ENCODE measurements at places on chromosomes 1 and 21.

DNA sequence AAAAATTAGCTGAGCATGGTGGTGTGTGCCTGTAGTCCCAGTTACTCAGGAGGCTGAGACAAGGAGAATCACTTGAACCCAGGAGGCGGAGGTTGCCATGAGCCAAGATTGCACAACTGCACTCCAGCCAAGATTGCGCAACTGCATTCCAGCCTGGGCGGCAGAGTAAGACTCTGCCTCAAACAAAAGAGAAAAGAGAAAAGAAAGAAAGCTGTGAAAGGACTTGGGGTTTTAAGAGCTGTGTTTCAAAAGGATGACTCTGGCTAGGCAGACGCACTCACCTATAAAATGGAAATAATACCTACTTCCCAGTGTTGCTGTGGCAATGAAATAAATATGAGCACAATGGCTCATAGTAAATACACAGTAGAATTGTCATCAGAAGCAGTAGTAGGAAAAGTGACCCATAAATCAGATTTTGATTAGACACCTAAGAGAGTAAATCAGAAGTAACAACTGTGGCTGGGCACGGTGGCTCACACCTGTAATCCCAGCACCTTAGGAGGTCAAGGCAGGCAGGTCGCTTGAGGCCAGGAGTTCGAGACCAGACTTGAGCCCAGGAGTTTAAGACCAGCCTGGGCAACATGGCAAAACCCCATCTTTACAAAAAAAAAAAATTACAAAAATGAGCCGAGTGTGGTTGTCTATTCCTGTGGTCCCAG is 45.9 kb upstream of the PUM1 start:
- no peak for DNase-seq

DNA sequence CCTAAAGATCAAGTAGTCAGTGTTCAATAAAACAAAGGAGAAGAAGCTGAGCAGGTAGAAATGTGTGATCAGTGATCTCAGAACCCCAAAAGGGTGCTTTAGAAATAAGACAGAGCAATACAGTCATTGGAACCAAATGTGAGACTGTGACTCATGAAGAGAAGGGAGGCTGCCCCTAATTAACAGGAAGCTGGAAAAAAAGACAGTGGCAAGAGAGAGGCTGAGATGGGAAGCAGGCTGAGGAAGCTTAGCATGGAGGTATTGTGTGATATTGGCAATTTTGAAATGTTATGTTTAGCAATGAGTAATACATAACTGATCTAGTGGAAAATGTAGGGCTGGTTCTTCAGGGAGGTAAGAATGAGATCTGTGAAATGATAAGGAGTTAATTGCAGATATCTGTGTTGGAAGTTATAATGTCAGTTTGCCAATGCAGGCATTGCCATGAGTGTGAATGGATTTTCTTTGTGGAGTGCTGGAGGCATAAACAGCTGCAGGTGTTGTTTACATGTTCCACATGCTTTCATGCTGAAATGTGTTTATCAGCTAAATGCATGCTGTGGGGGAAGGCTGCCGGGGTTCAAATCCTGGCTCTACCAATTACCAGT is 90.6 kb upstream of the CACNA1E start:
- DNase-seq: no peak

GRCh38 chr1:197183195-197183748 is 36.8 kb upstream of the ASPM start:
- no peak for DNase-seq

DNA sequence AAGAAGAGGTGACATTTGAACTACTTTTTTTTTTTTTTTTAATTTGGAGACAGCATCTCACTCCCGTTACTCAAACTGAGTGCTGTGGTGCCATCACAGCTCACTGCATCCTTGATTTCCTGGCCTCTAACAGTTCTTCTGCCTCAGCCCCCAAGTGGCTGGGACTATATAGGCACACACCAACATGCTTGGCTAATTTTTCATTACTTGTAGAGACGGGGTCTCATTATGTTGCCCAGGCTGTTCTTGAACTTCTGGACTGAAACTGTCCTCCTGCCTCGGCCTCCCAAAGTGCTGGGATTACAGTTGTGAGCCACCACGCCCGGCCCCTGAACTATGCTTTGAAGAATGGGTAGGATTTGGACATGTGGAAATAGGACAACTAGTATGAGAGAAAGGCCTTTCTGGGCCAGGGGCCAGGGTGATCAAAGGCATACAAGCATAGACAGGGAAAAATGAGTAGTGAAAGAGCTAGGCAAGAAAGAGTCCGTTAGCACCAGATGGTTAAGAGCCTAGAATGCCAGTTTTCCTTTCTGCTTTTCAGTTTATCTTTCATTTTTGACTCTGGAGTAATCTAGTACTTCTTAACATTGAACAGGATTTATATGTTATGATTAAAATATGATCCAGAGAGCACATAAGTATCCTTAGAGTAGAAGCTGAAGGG is 6.3 kb downstream of the RABGAP1L start:
- no peak for DNase-seq

- DNase-seq: no peak
Measured at GRCh38 chr1:20198918-20199317, 12.6 kb upstream of the PLA2G2C start.

- no peak for DNase-seq
Measured at GRCh38 chr1:182249201-182249676, 142.4 kb downstream of the GLUL start.
